ENCODE measurements at places on chromosomes 1 and 21. TPM values are rescaled to one million over a fixed set of nuclear protein-coding genes. Genes with fewer than 3 reads are reported as not detected.

The TCP10L gene
- total RNA-seq = not detected

The OR13G1 gene
- total RNA-seq = not detected

The RXRG gene
- not detected for total RNA-seq

The PGLYRP4 gene
- total RNA-seq = 3.9 TPM

The SLC25A34 gene
- 3.2 TPM for total RNA-seq

The DNASE2B gene
- not detected for total RNA-seq

The TPR gene
- total RNA-seq = 70.5 TPM

The OR2T27 gene
- not detected for total RNA-seq

The PTGS2 gene
- total RNA-seq = 11.5 TPM

The ZFP69B gene
- 1.2 TPM for total RNA-seq

The CRP gene
- total RNA-seq = not detected

The OLFML2B gene
- 12.8 TPM for total RNA-seq

The PIGC gene
- total RNA-seq = 14.5 TPM

The KIF17 gene
- total RNA-seq = 2.5 TPM

The TESK2 gene
- total RNA-seq = 13.5 TPM

The PTP4A2 gene
- total RNA-seq = 112 TPM

The PBX1 gene
- total RNA-seq = 69.0 TPM

The PCP4 gene
- total RNA-seq = 174 TPM

The VSIG8 gene
- total RNA-seq = not detected

The LGR6 gene
- 6.6 TPM for total RNA-seq

The AGRN gene
- total RNA-seq = 25.5 TPM

The TIMM17A gene
- total RNA-seq = 18.9 TPM

The LRRC71 gene
- total RNA-seq = not detected

The CHODL gene
- 3.2 TPM for total RNA-seq

The LIN9 gene
- total RNA-seq = 3.9 TPM

The NTPCR gene
- 19.2 TPM for total RNA-seq

The CCDC17 gene
- 1.5 TPM for total RNA-seq

The OR2T11 gene
- not detected for total RNA-seq

Data from vagina (tissue), 2 donors.